ENCODE measurements at places on chromosomes 11 and 22.

- no peak for DNase-seq
Measured at GRCh38 chr11:133790995-133791394, 54.3 kb downstream of the SPATA19 start.

- DNase-seq: no peak
Measured at GRCh38 chr22:36297568-36297967, 44.6 kb downstream of the APOL1 start.

DNA sequence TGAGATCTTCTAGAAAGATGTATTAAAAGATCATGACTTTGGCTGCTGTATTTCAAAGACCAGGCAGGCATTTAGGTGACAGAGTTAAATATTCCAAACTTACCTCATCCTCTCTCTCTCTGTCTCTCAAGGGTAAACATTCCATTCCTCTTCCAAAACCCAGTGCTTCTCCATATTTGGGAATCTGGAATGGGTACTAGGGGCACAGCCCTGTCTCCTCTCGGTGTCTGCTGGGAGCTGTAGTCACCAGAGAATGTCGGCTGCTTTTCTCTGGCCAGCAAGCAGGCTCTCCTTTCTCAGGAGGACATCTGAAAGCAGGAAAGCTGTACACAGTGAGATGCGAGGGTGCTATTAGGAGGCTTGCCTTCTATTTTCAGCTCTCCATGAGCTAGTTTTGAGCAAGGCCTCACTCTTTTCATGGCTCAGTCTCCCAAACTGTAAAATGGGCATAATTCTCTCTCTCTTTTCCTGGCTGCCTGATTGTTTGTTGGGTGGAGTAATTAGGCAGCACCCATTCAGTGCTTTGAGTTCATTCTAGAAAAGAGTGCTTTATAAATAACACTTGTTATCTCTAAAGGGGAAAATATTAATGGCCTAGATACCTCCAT is 9.3 kb upstream of the PEX26 start:
- DNase-seq: no peak

GRCh38 chr11:28566339-28567089 is 458.3 kb downstream of the METTL15 start:
- no peak for DNase-seq

Measured in AML-193 (cell line).